AG20443 (cell line): ENCODE measurements at places on chromosomes 12 and 14.

DNA sequence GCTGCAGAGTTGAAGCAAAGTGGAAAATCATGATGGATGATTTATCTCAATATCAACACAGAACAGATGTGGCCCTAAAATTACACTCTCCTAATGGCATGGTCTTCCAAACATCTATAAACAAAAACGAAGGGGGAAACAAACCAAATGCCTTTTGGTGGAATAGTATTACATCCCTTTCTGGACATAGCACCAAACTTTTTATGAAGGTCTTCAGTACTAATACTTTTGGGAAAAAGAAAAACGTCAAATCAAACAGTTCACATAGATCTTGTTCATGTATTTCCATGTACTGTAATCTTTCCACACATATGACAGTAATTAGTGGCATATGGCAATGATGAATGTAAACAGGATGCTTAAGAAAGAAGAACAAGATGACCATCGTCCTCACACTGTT lies 22.9 kb upstream of the ANAPC7 start:
- DNase-seq: no peak

DNA sequence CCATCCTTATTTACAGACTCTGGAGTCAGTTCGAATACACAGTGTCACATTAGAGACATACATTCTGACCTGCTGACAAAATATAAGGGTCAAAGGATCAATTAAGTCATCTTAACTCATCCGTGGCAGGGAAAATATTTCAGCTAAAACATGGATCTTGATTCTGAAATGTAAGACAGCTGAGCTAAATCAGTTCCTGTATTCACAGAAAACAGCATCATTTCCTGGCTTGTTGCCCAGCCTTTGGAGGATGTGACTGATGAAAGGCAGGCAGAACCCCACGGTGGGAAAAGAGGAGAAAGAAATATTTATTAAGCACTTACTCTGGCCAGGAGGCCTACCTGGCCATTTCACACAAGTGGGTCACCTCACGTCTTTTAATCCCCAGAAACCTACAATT lies 101.9 kb downstream of the GAS2L3 start:
- no peak for DNase-seq

- no peak for DNase-seq
These were observed 441.3 kb downstream of the DAD1 start for GRCh38 chr14:22147716-22148115.

DNA sequence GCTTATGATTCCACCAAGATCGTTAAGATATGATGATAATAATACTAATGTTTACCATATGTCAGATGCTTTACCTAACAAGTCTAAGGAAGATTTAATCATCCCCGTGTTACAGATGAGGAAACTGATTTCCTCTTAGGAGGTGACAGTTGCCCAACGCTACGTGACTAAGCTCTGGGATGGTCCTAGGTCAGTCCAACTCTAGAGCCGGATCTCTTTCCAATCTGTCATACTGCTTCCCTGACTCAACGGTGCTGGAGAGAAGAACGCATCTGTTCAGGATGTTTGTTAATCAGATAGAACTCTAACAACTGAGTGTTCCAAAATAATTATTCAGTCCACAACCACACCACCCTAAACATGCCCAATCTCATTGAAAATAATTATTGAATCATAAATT lies 39.8 kb downstream of the NDUFA12 start:
- no peak for DNase-seq

DNA sequence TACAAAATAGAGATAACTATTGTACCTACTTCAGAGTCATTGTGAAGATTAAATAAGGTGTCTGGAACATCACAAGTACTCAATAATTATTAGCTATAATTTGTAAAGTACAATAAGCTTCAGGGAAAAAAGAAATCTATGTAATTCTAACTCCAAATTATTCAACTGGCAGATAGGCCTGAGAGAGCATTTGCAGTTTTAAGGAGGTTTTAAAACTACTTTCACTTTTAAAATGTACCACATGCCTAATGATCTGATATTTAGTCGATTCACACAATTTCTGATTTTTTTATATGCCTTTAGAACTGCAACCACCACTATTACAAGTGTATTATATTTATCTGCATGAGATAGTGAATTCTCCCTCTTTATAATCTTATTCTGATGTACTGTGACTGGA lies 24.9 kb upstream of the FRMD6 start:
- no peak for DNase-seq

- DNase-seq: no peak
These were observed 48.7 kb upstream of the PLXNC1 start for GRCh38 chr12:94099632-94100031.

GRCh38 chr14:23640524-23641141 lies 4.5 kb downstream of the DHRS2 start:
- DNase-seq: peak; percentile 72

- DNase-seq: peak; percentile 38
These were observed 600 bp downstream of the SYT10 start for GRCh38 chr12:33438851-33439586.

DNA sequence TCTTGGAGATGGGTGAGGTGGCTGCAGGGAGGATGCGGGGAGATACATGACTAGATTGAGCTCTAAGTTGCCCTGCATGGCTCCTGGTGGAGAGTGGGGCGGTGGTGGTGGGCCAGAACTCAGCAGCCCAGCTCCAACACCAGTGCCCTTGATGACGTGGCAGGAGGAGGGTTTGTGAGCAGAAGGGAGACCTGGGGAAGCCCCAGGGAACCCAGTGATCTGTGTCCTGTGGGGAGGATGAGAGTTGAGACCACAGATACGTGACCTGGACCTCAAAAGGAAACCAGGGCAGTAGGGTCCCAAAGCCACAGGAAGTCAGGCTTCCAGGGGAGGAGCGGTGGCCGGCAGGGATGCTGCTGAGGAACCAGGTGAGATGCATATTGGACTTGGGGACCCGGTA lies 989.1 kb upstream of the TMEM132C start:
- no peak for DNase-seq

GRCh38 chr12:39986674-39987073 lies 119.2 kb downstream of the SLC2A13 start:
- no peak for DNase-seq
